A172 (cell line): ENCODE measurements at places on chromosomes 3 and 15.
A peak's percentile ranks its signal among the peaks of the same experiment; 100 is the strongest.

DNA sequence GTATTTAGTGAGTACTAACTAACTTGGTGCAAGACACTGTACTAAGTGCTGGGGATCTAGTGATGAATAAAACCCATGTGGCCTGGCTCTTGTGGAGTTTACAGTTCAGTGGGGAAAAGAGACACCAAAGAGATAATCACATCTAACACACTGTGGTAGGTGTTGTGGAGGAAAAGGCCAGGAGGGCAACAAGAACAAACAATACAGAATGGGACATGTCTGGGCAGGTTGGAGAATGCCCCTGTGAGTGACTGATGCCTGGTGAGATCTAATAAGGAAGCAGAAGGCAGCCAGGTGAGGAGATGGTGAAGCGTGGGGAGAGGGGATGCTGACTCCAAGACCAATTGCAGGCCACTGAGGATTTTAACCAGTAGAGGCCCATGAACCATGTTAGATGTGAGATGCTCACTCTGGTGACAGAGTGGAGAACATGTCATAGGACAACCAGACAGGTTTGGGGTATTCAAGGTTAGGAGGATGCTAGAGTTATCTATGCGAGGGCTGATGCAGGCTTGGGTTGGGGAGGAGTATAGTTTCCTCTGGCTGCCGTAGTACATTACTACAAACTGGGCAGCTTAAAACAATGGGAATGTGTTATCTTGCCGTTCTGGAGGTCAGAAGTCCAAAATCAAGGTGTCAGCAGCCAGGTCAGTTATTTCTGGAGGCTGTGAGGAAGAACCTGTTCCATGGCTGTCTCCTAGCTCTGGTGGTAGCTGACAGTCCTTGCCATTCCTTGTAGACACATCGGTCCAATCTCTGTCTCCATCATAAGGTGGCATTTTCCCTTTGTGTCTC is 81.4 kb downstream of the ARNT2 start:
- DNase-seq = no peak

- peak; percentile 60 for DNase-seq
Observed at GRCh38 chr3:152524198-152525140, 255.7 kb downstream of the MBNL1 start.

DNA sequence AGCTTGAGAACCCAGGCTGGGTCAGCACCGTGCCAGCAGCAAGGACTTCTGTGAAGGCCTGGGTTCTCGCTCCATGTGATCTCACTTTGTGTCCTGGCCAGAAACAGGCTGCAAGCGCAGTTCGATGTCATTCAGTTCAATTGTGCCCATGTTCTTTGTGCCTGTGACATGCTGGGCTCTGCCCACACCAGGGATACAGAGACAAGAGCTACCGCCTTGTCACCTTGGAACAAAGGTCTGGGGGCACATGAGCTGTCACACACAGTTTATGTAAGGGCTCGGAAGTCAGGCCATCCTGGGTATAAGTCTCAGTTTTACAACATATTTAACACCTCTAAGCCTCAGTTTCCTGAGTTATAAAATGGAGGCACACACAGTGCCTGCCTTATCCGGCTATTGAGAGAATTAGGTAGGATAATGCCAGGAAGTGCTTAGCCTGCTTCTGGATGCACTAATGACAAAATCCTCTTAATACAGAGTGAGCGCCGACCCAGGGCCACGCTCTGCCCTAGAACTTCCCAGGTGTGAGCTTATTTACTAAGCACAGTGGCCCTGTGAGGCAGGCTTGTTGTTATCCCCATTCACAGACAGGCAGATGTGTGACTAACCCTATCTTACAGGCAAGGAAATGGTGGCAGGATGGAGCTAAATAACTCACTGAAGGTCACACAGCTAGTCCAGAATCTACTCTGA is 50.4 kb upstream of the LIMD1 start:
- no peak for DNase-seq

DNA sequence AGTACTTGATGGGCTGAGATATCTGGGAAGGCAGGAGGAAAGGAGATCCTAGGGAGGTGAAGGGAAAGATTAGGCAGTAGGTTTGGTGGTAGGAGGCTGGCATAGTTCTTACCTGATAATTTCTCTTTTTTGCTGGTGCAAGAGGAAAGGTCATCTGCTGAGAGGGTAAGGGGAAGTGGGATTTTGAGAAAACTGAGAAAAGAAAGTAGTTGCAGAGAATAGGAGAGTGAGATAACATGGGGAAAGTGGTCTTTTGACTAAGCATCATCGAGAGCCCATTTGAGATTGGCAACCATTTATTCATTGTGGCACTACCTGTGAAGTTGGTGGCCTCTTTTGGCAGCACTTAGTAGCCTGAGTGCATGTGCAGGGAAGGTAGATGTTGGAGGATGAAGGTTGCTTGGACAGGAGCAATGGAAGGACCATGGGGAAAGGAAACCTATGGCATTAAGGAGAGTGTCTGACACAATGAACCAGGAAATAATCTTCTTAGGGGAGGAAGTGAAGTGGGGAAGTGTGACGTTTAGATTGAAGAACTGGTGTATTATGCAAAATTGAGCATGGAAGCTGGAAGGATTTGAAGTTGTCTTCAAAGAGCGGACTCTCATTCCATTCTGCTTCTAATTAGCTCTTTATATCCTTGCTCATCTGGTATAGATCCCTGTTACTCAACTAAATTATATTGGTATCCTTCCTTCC is 21.9 kb upstream of the USP13 start:
- no peak for DNase-seq

DNA sequence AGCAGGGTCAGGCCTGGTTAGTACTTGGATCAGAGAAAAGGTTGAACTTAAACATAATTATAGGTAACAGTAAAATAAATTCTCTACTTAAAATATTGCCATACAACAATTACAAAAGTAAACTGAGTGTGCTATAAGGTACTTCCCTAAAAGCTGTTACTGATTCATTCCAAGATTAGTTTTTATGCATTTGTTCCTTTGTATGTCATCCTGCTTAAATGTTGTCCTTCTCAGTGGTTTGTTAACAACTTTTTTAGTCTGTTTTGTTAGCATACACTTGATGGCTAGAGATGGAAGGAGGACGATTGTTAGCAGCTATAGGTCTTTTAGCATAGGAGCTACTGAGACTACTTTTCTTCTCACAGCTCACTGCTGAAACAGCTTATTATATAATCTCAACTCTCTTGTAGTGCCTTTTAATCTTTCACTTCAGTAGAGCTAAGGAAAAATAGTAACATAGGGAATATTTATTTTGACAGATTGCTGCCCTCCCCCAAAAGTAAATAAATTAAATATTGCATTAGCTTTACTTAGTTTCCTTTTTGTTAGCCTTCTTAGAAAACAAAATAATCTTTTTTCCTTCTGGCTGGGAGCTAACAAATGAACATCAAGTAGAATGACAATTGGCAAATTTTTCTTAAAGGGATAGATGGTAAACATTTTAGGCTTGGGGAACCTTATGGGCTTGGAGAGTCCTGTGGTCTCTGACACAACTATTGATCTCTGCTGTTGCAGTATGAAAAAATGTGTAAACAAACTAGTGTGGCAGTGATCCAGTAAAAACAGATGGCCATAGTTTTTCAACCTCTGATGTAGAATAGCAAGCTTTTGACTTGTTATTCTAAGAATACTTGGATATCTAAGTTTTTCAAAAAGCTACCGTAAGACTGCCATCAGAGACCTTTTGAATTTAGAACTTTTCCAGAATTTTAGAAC is 39.5 kb downstream of the USP8 start:
- no peak for DNase-seq
